H4 (cell line): ENCODE measurements at places on chromosomes 4 and X. TPM values are rescaled to one million over a fixed set of nuclear protein-coding genes. Genes with fewer than 3 reads are reported as not detected.

The FGA gene
- not detected in 2 replicates for total RNA-seq

The L1CAM gene
- total RNA-seq: 7.9 and 9.7 TPM in 2 replicates

The STATH gene
- 0.29 and 0.37 TPM in 2 replicates for total RNA-seq

The PDGFRA gene
- 7.6 and 13.9 TPM in 2 replicates for total RNA-seq

The SEC24D gene
- 41.0 and 62.8 TPM in 2 replicates for total RNA-seq

The TEC gene
- 0.06 TPM in 1 of 2 replicates, not detected in the other for total RNA-seq

The MTMR8 gene
- 0.82 and 1.6 TPM in 2 replicates for total RNA-seq

DNA sequence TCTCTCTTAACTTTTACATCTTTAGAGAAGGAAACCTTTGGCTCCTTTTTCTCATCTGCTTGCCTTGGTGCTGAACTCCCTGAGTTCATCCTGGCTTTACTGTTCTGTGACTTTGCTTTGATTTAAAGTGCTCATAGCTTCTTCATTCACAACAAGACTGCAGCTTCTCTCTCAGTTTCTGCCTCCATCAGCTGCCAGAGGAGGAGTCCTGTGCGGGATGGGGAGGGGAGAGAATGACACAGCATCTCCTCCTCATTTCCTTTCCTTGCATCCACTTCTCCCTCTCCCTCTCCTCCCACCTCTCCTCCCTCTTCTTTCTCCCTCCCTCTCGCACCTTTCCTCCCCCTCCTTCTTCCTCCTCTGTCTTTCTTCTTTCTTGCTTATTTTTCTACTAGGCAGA is 42.0 kb downstream of the CBLL2 start:
- DNase-seq: peak; percentile 74

GRCh38 chr4:106585915-106586349 is 217.4 kb upstream of the GIMD1 start:
- DNase-seq: no peak

DNA sequence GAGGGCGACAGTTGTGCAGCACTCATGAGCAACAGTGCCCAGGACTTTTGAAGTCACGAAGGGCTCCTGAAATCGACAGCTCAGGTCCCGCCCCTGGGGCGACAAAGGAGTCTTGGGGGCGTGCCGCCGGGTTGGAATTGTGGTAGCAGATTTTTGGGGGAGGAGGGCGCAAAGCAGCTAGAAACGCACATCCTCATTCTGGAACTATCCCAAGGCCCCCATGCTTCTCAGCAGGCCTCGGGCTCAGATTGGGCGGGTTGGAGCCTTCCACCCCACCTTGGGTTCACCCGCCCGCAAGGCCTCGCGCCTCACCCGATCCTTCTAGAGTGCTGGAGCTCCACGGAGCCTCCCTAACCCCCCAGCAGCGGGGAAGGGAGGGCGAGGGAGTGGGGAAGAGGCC is 85.5 kb downstream of the HPRT1 start:
- DNase-seq: no peak

DNA sequence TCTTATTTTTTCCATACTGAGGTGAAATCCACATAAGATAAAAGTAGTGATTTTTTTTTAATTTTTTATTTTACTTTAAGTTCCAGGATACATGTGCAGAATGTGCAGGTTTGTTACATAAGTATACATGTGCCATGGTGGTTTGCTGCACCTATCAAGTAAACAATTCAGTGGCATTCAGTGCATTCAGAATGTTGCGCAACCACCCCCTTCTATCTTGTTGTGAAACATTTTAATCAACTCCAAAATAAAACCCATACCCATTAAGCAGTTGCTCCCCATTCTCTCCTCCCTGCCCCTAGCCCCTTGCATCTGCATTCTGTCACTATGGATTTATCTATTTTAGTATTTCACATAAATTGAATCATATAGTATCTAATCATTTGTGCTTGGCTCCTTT is 121.2 kb downstream of the KLHL13 start:
- no peak for DNase-seq

- DNase-seq: peak; percentile 13
Measured at GRCh38 chrX:13898083-13898482, 81.2 kb upstream of the GPM6B start.

GRCh38 chrX:110395877-110396276 is 37.2 kb downstream of the RTL9 start:
- no peak for DNase-seq

DNA sequence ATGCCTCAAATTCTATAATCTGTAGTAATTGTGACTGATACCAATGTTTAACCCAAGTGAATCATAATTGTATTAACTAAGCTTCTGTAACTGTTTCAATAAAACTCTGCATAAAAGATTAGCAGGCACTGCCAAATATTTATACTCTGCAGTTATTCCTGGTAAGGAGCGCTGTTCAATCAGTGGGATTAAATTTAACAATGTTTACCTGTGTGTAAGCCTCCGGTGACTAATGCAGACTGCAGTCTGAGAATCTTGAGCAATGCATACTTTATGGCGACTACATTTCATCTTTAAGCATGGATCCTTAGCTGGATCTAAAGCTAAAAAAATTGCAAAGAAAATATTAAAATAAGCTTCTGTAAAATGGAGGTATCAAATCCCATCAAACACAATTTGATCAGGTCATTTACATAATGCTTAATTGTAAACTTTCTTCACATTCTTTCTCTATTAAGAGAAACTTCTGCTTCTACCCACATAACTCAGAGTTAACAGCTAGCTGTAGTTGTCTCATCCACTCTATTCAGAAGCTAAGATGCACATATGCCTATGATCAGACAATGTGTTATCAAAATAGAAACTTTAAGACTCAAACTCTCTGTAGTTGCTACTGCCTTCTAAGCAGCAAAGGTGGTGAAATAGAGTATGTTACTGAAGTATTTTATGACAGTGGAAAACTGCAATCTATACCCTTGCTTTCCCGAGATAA is 234.0 kb downstream of the SPOCK3 start:
- DNase-seq: peak; percentile 40

DNA sequence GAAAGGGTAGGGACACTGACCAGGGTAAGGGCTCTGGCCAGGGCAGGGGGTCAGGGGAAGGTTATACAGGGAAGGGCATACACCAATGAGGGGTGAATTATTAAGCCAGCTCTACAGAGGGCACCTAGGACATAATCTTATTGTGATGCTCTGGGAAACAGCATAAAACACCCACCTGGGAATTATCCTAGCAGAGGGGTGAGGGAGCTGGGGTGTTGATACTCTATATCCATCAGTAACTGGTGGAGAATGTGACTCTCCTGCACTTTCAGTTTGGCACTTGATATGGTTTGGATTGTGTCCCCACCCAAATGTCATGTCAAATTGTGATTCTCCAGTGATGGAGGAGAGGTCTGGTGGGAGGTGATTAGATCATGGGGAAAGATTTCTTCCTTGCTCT is 291.2 kb downstream of the ASMT start:
- DNase-seq: no peak

DNA sequence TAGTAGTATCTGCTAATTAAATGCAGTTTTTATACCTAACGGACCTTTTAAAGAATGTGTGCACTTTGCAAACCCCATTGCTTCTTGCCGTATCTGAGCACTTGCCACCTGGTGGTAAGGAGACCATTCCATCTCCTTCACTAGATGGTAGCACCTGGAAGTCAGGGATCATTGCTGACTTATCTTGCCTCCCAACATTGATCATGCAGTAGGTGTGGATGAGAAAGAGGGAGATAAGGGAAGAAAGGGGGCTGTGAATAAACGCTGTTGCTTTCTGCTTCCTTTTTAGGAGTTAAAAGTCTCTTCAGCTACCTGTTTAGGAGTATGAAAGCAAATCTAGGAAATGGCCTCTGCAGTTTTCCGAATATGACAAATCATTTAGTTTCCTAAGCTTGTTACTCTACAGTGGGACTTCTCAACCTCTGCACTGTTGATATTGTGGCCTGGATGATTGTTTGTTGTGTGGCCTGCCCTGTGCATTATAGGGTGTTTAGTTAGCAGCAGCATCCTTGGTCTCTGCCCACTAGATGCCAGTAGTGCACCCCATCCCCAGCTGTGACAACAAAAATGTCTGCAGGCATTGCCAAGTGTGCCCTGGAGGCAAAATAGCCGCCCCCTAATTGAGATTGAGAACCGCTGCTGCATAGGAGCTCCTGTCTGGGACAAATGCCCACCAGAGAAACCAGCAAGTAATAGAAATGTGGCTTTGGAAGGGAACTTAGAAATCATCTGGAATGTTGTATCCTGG is 38.8 kb downstream of the GAB1 start:
- peak; percentile 50 for DNase-seq

DNA sequence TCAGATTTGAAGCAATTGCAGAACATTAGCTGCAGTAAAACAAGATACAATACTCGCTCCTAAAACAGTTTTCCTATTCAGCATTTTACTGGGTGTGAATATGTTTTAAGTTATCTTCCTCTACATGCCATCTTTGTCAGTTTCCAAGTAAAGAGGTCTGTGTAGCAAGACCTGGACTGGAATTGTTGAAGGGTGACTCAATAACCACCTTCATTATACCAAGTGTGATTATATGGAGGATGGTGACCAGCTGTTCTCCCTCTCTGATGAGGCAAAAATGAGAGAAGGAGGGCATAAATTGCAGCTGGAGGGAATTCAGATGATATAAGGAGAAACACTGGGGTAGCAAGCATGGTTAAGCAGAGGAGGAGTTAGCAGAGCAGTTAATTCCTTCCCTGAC is 922.1 kb upstream of the SLIT2 start:
- DNase-seq: peak; percentile 8

GRCh38 chr4:98950925-98951324 is 22.0 kb upstream of the EIF4E start:
- DNase-seq: no peak

GRCh38 chrX:22097012-22097694 is 65.0 kb downstream of the PHEX start:
- peak; percentile 41 for DNase-seq

GRCh38 chrX:57573754-57574153 is 18.1 kb upstream of the ZXDB start:
- no peak for DNase-seq

DNA sequence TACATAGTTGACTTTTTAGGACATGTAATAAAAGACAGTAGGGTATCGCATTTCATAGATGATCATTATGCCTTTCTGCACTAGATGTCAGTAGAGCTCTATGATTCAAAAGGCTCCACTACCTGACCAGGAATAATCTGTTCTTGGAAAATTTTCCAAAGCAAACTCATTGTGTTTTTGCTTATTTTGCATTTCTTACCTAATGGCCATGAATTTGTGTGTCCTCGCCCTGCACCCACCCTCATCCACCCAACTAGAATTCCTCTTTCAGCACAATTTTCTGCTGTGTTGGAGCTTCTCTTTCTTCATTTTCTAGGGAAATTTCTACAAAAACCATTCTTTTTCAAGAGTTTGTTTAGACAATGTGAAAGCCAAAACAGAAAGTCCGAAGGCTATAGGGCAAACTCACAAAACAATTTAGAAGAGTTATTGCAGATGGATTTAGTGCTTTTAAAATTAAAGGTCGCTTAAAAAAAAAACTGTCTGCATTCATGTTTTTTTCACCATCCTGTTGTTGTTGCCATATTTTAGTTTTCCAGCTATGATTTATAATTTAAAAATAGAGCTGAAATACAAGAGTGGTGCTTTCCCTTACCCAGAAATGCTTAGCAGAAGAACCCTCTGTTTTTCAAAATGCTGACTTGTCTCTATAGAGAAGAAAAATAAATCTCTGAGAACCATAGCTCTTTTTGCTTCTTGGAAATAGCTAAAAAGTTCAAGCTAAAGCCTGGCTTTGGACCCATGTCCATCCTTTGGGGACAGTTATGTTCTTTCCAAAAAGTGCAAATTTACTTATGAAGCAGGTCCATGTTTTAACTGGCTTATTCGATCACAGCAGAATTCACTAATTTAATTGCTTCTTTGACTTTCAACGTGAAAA is 183.7 kb downstream of the SPATA18 start:
- peak; percentile 3 for DNase-seq

DNA sequence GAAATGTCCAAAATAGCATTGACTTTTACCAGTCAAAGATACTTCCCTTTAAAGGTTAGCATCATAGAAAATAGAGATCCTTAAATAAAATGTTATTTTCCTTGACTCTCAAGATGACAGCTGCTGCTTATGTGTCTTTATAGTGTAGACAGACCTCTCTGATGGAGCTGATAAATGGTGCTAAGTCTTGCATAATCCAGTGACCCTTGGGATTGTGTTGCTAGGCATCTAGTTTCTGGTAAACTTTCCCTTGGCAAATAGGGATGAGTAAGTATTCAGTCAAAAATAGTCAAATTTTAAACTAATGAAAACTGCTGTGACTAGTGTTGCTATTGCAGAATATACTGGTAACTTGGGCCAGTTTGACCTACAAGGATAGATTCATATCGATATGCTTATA is 53.6 kb downstream of the MBNL3 start:
- DNase-seq: no peak
